Activated CD4-positive, alpha-beta memory T cell treated with anti-CD3 and anti-CD28 coated beads, Interleukin-2, amount 10 ng/mL, durations not matched to agents 7 days and 5 days (primary cell): ENCODE measurements at places on chromosomes 11 and 22.

DNA sequence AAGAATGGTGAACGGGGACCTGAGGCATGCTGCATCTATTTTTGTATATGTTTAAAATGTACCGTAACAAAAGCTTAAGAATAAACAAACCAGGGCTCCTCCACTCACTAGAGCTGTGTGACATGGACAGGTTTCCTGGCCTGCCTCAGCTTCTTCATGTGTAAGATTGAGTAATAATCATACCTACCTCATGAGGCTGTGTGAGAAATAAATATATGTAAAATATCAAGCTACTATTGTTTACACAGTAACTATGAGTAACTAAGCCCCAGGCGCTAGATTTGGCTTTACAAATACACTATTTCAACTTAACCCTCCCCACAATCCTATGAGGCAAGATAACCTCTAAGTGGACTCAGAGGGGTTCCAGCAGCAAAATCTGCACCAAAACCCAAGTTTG is 66.4 kb downstream of the SMCO4 start:
- no peak overlapping the region for H3K27ac ChIP-seq
- no peak for DNase-seq
- H3K4me1 ChIP-seq: no peaks in the 10 kb centered on the region
- no peaks in the 10 kb centered on the region for H3K27me3 ChIP-seq

DNA sequence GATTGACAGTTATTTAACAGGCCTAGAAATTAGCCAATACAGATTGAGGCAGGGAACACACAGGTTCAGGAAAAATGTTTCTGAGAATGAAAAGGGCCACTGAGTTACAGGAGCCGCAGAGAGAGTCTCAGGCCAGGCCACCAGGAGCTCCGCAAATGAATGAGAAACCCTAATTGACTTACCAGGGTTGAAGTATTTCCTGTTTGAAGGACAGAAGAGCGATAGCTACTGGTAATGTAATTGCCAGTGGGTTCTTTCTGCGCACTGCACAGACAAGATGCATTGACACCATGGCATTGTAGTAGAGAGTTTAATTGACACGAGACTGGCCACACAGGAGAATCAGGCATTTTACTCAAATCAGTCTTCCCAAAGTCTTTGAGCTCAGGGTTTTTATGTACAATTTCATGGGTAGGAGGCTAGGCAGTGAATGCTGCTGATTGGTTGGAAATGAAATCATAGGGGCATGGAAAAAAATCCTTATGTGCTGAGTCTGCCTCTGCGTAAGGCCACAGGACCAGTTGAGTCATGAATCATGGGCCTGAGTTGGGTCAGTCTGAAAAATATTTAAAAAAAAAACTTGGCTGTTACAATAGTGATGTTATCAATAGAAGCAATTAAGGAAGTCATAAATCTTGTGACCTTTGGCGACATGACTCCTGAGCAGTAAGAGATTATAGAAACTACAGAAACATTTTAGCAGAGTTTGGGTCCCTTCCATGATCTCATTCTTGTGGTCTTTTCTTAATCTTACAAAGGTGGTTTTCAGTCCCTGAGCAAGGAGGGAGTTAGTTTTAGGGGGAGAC is 203.8 kb downstream of the CASP12 start:
- H3K27me3 ChIP-seq: no peaks in the 10 kb centered on the region
- no peak for DNase-seq
- peaks cover 27% of the 10 kb centered on the region for H3K36me3 ChIP-seq
- H3K4me1 ChIP-seq: peaks cover 4% of the 10 kb centered on the region
- no peak overlapping the region for H3K4me3 ChIP-seq
- H3K27ac ChIP-seq: no peak overlapping the region

DNA sequence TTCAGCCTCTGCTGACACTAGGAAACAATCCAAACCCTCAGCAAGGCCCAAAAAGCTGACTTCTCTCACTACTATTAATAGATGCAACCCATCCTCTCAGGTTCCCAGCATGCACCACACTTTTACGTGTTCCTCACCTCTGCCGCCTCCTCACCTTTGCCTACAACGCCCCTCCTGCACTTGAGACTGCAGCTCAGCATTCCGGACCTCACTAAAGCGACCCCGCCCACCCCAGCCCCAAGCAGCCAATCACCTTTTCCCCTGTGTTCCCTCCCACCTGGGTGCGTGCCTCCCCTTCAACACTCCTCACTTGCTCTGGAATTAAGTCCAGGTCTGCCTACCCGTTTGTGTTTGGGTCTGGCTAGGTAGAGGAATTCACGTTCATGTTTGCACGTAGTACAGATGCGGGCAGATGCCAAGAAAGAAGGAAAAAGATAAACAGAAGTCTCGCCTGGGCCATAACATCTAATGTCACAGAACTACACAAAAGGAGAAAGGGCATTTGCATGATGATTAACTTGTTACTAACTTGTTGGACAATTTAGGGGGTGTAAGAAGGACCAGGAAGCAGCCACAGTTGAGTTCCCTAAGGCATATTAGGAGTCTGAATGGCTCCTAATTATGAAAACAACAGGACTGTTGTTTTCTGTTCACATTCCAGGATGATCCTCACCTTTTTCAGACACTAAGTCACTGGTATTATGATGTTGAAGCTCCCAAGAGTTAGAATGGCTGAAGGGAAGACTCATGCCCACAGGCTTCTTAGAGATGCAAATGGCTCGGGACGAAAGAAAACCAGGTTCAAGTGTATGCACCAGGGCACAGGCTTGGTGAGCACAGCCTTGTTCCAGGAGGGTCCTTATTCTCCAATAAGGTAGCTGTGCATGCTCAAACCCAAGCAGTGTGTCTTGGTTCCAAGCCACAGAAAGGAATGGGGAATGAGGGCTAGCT is 102.2 kb downstream of the MICAL3 start:
- H3K4me3 ChIP-seq: no peak overlapping the region
- H3K4me1 ChIP-seq: peaks cover 15% of the 10 kb centered on the region
- no peaks in the 10 kb centered on the region for H3K36me3 ChIP-seq

DNA sequence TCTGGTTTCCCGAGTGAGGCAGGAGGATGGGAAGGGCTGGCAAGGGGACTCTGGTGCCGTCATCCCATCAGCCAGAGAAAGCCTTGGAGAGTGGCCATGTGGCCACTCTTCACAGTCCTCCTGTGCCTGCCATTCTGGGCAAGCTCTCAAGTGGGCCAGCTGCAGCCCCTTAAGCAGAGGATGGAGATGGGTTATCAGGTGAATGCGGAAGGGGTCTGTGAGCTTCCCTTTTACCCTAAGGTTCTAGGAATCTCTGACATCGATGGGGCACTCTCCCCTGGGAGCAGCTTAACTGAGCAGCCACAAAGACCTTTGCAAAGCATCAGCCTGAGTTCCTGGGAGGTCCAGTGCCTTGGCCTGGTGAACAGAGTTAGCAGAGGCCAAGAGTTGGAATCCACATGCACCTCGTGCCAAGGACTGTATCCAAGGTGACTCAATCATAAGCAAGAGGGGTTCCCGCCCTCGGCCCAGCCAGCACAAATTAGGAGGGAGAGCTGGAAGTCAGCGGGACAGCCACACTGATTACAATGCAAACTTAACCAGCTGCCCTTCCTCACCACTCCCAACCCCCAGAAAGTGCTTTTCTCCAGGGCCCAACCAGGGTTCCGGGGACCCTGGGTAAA is 193.6 kb downstream of the BUD13 start:
- H3K4me3 ChIP-seq: no peak overlapping the region
- H3K4me1 ChIP-seq: no peaks in the 10 kb centered on the region
- H3K27ac ChIP-seq: no peak overlapping the region
- H3K27me3 ChIP-seq: peaks cover 50% of the 10 kb centered on the region
- no peak for DNase-seq

DNA sequence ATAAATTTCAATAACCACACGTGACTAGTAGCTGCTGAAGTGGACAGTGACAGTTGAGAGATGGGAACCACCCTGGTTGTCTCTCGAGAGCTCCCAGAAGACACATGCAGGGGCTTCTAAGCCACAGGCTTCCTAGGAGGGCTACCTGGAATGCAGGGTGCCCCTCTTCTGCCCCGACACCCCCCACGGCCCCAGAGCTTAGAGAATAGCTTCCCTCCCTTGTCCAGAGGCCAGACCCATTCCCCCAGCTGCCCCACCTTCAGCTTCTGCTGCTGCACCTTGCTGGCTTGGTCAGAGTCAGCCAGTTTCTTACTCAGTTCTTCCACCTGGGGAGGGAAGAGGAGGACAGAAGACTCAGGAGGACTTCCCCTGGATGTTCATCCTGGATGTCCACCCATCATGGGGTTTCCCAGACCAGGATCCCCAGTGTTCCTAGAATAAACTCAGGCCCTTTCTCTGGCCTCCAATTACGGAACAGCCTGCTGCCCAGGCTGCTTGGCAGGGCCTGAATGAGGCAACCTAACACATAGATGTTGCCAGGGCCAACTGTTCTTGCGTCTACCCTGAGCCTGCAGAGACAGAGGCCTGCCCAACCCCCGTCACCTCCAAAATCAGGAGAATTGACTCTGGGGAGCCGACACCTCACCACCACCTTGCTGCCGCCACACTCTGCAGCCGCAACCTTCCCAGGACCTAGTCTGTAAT is 12.0 kb downstream of the IL18BP start:
- H3K27ac ChIP-seq: no peak overlapping the region
- DNase-seq: no peak
- no peaks in the 10 kb centered on the region for H3K4me1 ChIP-seq
- H3K4me3 ChIP-seq: no peak overlapping the region

DNA sequence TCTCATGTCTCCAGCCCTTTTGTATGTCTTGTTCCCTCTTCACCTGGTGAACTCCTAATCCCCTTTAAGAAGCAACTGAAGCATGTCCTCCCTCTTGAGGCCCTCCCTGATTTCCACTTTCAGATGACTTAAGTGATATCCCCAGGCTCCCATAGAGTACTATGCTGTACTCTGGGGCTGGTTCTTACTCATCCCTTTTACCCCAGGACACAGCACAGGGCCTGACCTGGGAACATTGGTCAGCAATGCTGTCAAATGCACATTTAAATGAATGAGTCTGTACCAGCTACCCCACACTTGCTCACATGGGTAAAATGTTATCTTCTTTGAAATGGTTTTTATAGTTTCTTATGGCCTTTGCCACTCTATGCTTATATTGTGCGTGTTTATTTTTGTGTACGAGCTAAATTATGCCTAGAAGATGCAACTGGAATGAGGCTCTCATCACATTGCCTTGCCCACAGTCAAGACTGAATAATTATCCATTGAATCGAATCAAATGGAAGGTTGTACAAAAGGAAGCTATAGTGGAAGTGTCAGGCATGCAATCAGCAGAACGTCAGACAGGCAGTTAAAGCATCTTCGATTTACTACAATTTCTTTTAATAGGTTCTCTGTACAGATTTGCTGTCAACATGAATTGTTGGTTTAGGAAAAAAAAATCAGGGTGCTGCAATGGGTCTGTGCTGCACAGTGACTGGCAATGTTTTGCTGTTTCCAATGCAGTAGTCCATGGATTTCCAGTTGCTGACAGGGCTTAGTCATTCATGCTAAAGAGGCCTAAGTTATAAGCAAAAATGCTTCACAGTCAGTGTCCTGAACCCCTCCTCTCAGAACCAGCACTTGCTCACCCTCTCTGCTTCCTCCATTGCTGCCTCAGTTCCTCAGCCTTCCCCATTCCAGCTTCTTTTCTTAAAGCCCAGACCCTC is 79.5 kb downstream of the PARVA start:
- no peak overlapping the region for H3K4me3 ChIP-seq
- no peak for DNase-seq
- H3K27me3 ChIP-seq: peaks cover 2% of the 10 kb centered on the region

DNA sequence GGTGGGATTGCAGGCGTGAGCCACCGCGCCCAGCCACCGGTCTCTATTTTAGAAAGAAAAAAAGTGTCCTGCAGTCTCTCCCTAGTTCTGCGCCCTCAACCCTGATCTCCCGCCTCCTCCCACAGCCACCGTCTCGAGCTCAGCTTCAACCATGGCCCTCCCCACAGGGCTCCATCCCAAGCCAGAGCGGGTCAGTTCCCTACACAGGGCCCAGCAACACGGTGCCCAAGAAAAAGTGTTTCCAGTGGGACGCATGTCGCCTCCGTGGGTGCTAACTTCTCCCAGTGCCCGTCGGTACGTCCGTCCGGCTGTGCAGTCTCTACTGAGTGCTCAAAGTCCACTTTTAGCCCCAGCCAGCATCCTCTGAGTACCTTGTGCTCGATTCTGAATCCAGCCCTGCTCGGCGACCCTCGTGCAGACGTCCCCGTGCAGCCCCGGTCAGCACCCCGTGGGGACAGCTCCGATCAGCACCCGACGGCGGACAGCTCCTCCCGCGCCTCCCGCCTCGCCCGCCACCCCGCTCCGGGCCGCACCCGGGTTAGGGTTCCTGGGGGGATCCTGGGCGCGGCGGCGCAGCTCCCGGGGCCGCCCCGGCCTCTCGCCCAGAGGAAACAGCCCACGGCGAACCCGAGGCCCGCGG is 657 bp upstream of the MAPK8IP2 start:
- peaks cover 35% of the 10 kb centered on the region for H3K27me3 ChIP-seq
- peaks cover 11% of the 10 kb centered on the region for H3K4me1 ChIP-seq
- peak overlapping the region; percentile 48 for H3K4me3 ChIP-seq
